ENCODE measurements at places on chromosomes 11 and 22.

DNA sequence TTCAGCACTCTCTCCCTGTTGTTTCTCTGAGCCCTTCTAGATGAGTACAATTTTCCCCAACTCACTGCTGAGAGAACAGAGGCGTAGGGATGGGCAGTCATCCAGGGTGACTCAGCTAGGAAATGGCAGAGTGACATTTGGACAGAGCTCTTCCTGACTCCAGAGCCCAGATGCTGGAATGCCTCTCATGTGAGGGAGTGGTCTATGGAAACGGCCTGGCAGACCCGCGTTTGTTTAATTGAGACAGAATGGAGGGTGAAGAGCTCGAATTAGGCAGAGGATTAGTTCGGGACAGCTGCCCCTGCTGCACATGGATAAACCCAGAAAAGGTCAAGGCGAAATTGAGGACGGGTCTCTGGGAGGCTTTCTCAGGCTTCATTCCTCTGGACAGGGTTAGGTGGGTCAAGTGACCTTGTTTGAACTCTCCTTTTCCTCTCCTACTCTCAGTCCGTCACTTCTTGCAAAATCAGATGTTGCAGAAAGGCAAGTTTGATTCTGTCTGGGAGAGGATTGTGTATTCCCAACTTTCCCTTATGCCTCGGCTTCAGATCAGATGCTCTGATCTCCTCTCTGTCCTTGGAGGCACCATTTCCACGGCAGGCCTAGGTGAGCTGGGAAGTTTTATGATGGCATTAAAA, 7.6 kb upstream of the LMO2 start:
- DNase-seq, result no peak

DNA sequence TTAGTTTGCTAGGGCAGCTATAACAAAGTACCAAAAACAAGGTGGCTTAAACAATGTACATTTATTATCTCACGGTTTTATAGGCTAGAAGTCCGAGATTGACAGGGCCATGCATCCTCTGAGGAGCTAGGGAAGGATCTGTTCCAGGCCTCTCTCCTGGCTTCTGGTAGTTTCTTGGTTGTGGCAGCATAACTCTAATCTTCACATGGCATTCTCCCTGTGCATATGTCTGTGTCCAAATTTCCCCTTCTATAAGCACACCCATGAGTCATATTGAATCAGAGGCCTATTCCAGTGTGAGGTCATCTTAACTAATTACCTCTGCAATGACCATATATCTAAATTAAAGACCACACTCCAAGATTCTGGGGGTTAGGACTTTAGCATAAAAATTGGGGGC, 31.3 kb upstream of the MMP13 start:
- DNase-seq, result no peak

- DNase-seq, result no peak
Measured at GRCh38 chr22:23689414-23689813, 1.4 kb upstream of the RGL4 start.

DNA sequence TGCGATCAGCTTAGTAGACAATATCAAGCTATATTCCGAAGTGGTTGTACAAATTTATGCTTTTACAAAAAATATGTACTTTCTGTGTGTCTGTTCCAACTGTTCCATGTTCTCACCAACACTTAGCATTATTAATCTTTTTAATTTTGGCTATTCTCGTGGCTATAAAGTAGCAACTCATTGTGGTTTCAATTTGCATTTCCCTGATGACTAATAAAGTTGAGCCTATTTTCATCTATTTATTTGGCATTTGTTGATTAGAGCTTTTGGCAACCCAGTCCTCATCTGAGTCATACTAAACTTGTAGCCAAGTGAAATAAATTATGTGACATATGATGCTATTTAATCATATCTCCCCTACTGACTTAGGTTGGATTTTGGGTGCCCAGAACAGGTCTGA, 115.9 kb downstream of the FBXO7 start:
- no peak for DNase-seq

- DNase-seq, result no peak
Measured at GRCh38 chr11:61883327-61883726, 8.0 kb downstream of the FADS3 start.

- no peak for DNase-seq
Measured at GRCh38 chr11:118913411-118914125, 12.2 kb downstream of the BCL9L start.

DNA sequence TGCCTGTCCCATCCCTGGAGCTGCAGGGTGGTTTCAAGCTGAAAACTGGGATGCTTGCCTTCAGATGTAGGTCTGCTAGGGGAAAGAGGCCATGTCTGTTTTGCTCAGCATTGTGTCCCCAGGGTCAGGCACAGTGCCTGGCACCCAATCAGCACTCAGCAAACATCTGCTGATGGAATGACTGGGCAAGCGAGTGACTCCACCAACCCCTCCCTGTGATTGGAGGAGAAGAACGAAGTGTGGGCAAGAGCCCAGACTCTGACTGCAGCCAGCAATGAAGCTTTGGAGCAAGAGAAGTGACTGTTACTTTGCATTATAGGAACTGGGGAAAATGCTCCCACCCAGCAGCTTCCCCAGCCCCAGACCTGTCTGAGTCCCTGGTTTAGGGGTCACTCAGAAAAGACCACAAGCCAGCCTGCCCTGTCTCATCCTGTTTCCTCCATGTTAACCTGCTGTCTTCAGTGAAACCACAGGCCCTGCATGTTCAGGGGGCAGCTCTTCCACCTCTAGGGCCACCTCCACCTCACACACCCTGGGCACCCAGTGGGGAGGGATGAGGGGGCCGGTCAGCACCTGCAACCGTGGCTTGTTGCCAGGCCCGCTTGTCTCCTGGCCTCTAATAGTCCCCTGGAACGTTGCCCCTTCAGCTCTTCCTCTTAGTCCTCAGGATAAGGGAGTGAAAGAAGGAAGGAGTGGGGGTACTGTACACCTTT, 147.4 kb downstream of the TRIM29 start:
- no peak for DNase-seq

- DNase-seq, result no peak
Measured at GRCh38 chr11:97964332-97965004, 1056.3 kb upstream of the CNTN5 start.

- DNase-seq, result no peak
Measured at GRCh38 chr22:46783721-46784120, 21.3 kb downstream of the TBC1D22A start.

DNA sequence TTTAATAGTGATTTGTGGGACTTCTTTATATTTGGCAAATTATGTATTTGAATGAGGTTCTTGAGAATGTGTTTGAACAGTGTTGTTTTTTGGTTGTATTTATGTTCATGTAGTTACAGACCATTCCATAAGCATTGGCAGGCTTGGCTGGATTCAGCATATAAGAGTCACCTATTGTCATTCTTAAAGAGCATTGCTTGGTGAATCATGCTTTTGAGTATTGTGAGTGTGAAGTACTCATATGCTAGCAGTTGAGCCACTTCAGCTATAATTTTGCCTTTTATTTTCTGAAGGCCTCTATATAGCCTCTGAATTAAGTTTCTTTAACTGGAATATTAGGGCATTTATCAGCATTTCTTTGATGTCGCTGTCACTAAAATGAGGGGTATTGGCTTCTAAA, 110.0 kb upstream of the GAL start:
- DNase-seq, result no peak

GRCh38 chr11:46696212-46696558, 4.2 kb downstream of the ARHGAP1 start:
- no peak for DNase-seq

DNA sequence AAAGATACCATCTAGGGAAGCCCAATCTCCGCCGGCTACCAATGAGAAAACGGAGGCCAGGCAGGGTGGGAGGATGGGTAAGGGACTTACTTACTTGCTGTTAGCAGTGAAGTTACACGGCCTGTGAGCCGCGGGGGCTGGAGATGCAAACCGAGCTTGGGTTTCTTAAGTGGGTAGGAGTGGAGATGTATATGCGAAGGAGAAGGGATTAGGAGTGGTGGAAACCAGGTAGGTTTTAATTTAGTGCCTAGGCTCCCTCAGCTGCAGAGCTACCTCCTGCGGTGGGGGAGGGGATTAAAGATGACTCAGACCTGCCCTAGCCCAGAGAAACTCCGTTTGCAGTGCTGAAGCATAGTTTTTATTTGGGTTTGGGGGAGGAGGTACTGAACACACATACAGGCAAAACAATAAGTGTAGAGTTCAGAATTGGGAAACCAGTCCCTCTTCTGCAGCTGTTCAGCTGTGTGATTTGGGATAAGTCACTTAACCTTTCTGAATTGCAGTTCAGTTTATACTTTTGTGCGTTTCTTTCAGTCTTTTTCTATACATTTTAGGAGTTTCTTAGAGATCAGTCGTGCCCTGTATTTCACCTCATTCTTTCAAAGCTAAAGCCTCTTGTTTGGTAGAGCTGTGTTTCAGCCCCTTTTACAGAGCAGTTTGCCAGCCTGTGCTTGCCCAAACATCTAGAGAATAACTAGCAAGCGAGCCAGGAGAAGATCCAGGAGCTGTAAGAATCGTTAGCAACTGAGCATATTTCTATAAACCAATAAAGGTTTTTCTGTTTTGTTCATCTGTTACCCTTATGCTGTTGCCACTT, 596 bp upstream of the TNRC6B start:
- peak; percentile 46 for DNase-seq

DNA sequence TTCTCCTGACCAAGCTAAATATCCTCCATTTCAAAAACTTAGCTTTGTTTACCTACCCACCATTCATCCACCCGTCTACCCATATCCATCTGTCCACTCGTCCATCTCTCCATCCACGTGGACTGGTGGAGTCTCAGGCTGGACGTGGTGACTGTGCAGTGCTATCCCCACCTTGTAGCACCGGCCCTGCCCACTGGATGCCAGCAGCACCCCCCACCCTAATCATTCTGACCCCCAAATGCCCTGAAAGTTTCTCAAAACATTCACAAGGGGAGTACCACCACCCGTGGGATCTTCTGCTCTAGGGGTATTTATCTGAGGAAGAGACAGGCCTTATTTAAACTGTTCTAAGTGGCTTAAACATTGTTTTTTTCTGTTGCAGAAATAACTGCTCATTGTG, 206.4 kb downstream of the TBC1D22A start:
- no peak for DNase-seq

DNA sequence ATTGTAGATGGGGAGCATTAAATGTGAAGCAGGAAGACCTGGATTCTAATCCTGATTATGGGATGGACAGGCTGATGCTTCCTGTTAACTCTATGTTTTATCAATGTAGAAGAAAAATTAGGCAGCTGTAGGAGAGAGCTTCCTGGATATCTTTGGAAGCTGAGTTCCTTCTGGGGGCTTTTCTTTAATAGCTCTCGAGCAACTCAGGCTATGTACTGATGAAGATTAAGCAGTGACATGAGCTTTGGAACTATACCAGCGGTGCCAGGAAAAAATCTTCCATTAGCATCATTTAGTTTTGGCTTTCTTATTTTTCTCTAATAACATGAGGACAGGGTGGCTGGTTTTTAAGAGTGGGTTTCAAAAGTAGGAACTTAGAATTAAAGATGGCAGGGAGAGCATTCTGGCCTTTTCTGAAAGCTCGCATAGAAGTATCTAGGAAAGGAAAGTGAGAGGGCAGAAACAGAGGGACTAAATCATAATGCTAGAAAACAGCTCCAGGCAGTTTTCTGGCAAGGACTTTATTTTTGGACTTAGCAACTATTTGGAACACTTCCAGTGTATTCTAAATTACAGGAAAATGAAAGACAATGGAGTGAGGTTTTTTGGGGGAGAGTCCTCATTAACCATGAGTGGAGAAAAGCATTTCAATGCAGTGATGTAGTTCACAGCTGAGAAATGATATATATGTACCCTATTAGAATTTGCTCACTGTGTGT, 69.2 kb upstream of the RRM1 start:
- no peak for DNase-seq

DNA sequence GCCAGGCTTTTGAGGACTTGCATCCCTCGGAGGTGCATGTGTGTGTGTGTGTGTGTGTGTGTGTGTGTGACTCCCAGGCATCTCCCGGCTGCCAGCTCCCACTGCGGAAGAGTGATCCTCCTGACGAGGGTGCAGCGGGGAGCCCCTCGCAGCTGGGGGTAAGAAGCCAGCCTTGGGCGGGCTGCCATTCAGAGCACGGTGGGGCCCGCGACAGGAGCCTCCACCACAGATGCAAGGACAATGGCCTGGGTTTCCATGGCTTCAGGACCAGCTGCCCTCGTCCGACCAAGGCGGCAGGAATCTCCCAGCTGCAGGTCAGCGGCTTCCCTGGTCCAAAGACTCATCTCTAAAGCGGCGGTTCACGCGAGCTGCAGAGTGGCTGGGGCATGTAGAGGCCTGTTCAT, 908.5 kb downstream of the BRD1 start:
- no peak for DNase-seq

- DNase-seq, result peak; percentile 82
Measured at GRCh38 chr22:19629720-19630419, 84.4 kb upstream of the SEPTIN5 start.

- peak; percentile 35 for DNase-seq
Measured at GRCh38 chr11:10809373-10810160, 841 bp upstream of the EIF4G2 start.

DNA sequence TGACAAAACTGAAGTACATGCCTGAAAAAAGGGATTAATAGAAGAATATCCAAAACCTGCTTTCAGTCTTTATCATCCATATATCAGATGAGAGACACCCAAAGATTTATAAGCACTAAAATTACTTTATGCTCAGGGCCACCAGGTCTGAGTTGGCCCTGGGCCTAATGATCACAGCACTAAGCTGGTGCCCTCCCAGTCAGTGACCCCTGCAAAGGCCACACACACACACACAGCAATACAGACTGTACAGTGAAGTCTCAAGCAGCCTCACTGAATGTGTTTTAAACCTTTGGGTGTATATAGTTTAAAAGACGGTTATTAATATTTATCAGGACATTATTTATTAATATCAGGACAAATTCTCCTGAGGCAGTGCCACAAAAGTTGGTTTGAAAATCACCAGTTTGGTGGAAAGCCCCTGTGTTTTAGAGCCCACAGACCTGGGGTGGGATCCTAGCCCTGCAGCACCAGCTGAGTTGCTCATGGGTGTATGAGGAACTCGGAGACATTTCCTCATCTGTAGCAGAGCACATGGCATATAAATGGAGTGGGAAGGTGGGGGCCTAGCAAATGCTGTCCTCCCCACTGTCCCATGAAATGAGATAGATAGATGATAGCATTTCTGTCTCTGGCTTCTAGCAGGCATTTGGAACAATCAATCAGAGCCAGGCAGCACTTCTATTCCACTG, 48.4 kb upstream of the HORMAD2 start:
- DNase-seq, result no peak

DNA sequence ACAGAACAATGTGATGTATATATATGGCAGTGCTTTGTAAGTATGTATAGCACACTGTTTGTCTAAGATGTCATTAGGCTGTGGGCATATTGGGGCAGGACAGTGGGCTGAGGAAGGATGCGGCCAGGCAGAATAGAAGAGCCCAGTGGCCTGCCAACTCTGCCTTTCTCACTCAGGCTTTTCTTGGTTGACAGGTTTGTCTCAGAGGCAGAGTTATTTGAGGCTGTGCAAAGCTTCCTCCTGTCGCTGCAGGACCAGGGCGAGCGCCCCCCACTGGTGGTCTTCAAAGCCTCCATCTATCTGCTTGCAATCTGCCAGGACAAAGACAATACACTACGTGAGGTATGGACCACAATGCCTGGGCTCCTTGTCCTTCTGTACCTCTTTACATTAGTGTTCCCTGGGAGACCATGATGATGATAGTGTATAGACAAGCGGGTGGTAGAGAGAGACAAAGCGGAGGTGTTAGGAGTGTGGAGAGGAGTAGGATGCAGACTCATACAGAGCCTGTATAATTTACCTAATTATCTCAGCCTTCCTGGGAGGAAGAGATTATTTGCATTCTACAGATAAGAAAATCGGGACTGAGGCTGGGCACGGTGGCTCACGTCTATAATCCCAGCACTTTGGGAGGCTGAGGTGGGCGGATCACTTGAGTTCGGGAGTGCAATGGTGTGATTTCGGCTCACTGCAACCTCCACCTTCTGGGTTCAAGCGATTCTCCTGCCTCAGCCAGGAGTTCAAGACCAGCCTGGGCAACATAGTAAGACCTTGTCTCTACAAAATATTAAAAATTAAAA, 37.3 kb upstream of the CCDC134 start:
- no peak for DNase-seq

All from activated CD4-positive, alpha-beta T cell treated with anti-CD3 and anti-CD28 coated beads, Interleukin-2, amount 50 U/mL, for 24 hours (primary cell).